ENCODE measurements at places on chromosomes 6 and 20.

- DNase-seq: no peak
These were observed 161.0 kb downstream of the AIG1 start for GRCh38 chr6:143221698-143222097.

GRCh38 chr20:21562656-21563055, 48.8 kb upstream of the NKX2-2 start:
- DNase-seq: no peak

DNA sequence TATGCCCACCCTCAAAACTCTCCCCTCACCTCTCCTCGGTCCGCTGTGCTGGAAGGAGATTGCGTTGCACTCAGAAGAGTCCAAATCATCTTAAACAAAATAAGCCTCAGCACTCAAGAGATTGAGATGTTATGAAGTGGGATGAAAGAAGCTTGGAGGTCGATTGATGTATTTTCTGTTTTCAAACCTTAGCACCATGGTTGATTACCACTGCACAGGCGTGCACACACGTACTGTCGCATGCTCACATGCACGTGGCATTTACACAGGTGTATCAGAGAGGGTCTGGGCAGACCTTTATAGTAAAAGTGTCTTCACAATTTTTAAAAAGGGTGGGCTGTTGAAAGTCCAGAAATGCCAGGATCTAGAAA, 612 bp upstream of the AGPAT4 start:
- no peak for DNase-seq

DNA sequence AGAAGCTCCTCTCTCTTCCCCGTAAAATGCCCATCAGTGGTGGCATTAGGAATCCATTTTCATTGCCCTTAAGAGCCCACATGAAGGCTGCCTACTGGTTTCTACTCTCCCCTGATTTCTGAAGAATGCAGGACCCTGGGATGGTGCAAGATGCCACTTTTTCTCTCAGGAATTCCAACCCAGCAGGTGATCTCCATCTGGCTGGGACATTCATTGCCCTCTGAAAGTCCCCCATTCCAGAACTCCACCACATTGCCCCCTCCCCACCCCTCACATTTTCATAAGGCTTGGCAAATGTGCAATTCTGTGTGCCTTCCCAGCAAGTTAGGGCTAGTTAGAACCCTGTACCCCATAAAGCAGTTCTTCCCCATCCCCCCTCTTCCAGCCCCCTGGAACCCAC, 88.0 kb downstream of the BANF2 start:
- DNase-seq: no peak

GRCh38 chr20:42775037-42775436, 414.7 kb downstream of the PTPRT start:
- DNase-seq: no peak
